ENCODE measurements at places on chromosomes 7 and 10. TPM values are rescaled to one million over a fixed set of nuclear protein-coding genes. Genes with fewer than 3 reads are reported as not detected.

DNA sequence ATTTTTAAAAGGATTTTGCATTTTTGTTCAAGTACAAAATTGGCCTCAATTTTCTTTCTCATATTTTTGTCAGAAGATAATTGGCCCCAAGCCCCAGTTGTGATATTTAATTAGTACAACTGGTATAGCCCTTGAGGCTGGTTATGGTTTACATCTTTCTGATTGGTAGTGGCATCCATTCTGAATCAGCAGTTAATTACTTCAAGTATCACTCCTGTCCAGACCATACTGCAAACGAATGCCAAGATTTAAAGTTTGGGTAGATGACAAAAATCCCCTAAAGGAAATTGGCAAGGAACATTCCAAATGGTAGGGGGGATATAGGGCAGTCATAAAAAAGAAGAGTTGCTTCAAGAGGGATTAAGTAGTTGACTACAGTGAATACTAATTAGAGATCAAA, 23.1 kb downstream of the MYPN start:
- DNase-seq = no peak

DNA sequence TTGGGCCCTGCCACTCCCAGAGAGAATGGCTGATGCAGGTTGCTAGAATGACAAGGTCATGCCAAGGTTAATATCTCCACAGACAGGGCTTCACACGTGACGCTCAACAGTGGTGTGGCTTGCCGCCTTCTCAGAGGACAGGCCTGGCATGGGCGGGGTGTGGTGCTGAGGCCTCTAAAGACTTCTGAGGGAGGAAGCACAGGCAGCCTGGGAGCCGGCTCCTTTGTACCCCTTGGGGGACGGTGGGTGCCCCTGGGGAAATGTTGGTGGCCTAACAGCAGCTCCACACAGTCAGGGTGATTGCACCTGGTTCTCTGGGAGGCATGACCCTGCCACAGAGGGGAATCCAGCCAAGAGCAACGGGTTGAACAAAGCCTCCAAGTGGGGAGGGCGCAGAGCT, 115.1 kb downstream of the PKD1L1 start:
- DNase-seq = no peak

DNA sequence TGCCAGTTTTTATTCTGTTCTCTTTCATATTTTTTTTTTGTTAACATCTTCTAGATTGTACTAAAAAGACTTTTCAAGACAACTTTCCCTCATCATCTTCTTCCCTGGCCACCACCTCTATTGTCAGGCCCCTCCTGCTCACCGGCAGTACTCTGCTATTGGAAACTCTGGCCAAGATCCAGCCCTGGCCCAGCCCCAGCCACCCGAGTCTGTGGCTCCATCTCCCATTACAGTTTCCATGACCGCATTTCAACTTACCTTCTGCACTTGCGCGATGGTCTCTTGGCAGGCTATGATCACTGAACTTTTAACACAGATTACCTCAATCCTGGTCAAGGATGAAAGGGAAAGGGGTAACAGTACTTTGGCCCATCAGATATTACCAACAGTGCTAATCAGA, 137.7 kb upstream of the POM121L12 start:
- DNase-seq = no peak

GRCh38 chr7:57305192-57305748, 144.7 kb upstream of the ZNF716 start:
- no peak for DNase-seq

DNA sequence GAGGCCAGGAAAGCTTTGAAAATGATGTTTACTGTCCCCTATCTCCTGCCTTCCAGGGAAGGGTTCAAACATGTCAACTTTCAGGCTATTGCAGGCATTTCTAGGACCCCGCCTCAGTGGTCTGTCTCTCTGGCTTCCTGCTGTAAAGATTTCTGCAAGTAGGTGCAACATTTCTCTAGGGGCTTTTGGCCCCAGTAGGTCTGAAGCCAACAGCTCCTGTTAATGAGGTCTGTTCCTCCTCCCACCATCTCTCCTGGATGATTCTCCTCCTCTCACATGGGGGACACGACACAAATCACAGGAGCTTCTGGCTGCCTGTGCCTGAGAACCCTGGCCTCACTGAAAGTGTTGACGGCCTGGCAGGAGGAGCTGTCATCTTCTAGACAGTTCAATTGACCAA, 194.3 kb downstream of the CYP26A1 start:
- no peak for DNase-seq

- no peak for DNase-seq
Measured at GRCh38 chr7:78691584-78691983, 761.9 kb downstream of the MAGI2 start.

DNA sequence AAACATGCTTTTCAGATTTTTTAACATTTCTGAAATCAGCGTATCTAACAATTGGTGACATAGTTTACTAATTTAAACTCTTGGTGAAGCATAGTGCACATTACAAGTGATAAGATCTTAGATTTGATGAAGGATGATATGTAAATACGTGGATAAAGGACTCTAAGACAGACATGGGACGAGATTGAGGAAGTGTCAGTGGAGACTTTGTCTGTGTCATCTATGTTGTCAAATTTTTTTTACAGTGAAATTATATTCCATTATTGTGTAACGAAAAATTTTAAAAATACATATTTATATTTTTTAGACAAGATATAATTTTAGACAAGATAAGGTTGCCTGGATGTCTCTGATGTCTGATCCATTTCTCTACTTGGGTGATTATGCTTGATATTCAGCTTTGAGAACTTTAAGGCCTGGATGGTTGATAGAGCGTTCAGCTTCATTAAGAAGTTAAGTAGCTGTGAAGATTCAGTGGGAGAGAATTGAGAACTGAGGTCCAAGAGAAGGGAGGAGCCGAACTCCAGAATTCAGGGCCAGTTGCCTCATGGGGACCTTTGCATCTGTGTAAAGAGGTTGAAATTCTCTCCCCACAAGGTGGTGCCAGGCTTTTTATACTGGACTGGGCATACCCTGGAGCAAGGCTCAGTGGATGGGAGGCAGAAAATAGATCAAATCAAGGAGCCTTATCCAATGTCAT, 62.7 kb downstream of the KAT6B start:
- no peak for DNase-seq

DNA sequence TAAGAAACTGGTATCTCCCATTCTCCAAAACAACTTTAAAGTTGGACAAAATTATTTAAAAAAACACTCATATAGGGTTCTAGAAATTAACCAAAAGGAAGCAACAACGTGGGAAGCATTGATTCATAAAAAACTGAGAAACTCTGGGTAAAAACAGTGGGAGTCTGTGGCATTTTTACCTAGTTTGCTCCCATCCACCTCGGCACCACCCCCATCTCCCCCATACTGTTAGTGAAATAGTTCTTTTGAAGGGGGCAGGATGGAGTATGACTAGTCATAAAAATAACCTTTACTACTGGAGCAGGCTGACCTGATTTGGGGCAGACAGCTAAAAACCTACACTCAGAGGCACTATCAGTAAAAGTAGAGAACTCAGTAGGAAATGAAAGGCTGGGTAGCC, 123.2 kb downstream of the AVL9 start:
- no peak for DNase-seq

GRCh38 chr7:127251036-127251464, 1.7 kb downstream of the GRM8 start:
- DNase-seq = no peak

- no peak for DNase-seq
Measured at GRCh38 chr7:151728746-151729145, 148.2 kb downstream of the PRKAG2 start.

DNA sequence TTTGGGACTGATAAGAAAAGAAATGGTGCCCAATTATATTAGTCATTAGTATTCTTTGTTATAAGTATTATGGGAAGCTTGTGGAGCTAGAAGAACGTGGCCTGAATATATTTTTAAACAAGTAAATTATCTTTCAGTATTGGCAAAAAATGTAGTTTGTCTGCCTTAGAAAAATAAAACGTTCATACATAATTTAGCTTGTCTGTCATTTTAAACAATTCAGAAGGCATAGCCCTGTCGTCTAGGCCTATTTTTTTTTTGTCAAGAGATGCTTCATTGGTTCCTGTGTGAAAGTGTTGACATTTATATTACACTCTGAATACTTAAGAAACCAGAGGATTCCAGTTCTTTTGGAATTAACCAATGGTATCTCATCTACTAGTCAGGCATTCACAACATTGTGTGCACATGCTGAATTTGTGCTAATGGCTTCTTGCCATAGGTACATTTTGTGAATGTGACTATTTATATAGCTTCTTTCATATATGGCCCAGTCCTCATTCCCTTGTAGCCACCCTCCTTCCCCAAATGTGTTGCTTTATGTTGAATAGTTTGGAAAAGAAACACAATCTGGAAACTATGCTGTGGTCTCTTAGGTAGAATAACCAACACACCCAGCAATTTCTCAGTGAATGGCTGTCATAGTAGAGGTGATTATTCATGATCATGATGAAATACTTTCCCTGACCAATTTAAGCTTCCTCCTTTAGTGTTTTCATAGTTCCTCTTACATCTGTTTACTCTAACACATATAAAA, 435.8 kb downstream of the EXOC4 start:
- no peak for DNase-seq

GRCh38 chr7:21172800-21173199, 255.1 kb upstream of the SP4 start:
- DNase-seq = no peak

DNA sequence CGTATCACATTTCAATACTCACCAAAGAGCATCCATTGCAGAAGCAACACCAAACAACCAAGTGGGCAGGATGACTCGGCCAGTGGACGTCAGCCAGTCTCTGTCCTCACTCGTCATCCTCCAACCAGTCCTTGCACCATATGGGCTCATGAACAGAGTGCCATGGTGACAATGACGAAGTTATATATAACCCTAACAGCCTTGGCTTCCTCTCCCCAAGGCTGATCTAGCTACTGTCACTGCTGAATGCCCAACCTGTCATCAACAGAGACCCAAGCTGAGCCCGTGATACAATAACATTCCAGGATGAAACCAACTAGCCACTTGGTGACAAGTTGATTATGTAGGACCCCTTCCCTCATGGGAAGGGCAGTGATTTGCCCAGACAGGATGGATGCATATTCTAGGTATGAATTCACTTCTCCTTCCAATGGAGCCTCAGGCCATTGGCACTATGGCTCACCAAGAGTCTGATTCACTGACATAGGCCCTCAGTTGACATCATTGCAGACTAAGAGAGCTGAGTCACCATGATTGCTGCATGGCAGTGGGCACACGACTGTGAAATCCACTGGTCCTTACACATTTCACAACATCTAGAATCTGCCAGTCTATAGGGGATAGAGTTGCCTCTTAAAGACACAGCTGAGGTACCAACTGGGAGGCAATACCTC, 26.3 kb upstream of the PPIF start:
- no peak for DNase-seq

GRCh38 chr10:48511875-48512231, 93.0 kb downstream of the ARHGAP22 start:
- DNase-seq = no peak

GRCh38 chr10:11783558-11783865, 39.6 kb upstream of the PROSER2 start:
- DNase-seq = no peak

DNA sequence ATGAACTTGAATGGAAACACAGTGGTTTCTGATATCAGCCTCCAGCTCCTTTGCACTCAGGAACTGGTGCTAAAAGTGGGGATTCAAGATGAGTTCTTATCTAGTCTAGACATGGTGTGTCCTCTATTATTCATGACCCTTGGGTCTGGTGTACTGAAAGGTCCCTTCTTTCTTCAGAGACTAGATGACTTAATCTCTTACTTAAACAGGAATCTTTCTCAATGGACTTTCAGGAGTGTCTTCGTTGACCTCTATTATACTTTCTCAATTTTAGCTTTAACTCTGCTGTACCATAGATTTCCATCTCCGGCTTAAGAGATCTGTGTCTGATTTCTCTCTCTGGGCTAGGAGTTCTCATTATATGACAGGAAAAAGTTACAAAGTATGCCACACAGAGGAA, 83.5 kb upstream of the INHBA start:
- no peak for DNase-seq

- DNase-seq = peak; percentile 19
Measured at GRCh38 chr7:3787717-3788264, 486.7 kb downstream of the SDK1 start.

GRCh38 chr10:70936111-70936510, 47.7 kb upstream of the PCBD1 start:
- DNase-seq = no peak

- DNase-seq = no peak
Measured at GRCh38 chr7:28406192-28406591, 6.1 kb upstream of the CREB5 start.

- DNase-seq = no peak
Measured at GRCh38 chr7:66118603-66119002, 4.0 kb downstream of the CRCP start.

GRCh38 chr7:136104269-136104603, 127.1 kb upstream of the MTPN start:
- no peak for DNase-seq

- DNase-seq = no peak
Measured at GRCh38 chr7:151508991-151509390, 10.7 kb downstream of the RHEB start.

DNA sequence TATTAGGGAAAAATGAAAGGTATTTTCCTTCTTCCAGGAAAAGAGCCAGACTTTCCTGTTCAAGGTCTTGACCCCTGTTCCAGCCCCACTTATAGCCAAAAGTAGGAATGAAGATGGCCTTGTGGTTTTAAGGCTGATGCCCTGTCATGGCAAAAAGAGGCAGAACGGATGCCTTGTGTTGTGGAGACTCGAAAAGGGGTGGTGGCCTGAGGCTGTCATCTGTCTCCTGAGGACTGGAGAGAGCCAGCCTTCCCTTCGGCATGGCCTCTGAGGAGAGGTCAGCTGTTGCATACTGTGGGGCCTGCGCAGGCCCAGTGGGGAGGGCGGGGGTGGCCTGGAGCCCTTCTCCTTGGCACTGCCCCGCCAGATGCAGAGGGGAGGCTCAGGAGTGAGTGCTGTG, 166.0 kb upstream of the EEPD1 start:
- DNase-seq = no peak

DNA sequence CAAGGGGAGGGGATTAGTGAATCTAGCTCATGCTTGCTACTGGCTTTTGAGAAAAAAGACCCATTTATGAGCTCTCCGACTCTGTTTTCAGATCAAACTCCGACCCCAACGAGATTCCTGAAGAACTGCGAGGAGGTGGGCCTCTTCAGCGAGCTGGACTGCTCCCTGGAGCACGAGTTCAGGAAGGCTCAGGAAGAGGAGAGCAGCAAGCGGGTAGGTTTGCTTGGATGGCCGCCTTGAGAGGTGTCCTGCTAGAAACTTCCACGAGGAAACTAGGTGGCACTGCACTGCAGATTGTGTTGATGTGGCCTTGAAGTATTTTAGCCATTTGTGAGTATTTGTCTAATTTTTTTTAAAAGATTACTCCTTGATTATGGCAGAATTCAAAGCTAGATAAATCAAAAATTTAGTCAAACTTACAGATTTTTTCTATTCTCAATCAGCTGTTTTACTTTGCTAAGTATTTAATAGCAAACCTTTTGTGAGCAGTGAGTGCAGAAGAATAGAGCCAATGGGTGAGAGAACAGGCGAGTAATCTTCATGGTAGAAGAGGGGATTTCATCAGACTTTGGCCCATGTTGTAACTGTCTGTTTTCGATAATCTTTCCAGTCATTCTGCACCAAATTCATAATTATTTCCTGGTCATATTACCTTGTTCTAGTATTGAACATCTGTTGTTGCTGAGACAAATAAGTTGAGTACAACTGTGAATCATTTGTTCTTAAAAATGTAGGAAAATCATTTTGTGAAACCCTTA, 95.4 kb downstream of the CREB5 start:
- DNase-seq = no peak

Gene FAM107B
- 105 TPM for polyA plus RNA-seq

Gene FAM25G
- polyA plus RNA-seq = 0.57 TPM

Gene NET1
- polyA plus RNA-seq = 139 TPM

Gene IGF2BP3
- polyA plus RNA-seq = 82.9 TPM

Gene PHF14
- polyA plus RNA-seq = 81.4 TPM

Gene CPVL
- polyA plus RNA-seq = 57.8 TPM

Gene ASZ1
- not detected for polyA plus RNA-seq

Gene NOS3
- 8.7 TPM for polyA plus RNA-seq

Gene HTR5A
- polyA plus RNA-seq = not detected

Gene C10orf67
- polyA plus RNA-seq = 2.7 TPM
